Progenitor cell of endocrine pancreas (in vitro differentiated cells): ENCODE measurements at places on chromosomes 11 and 22. TPM values are rescaled to one million over a fixed set of nuclear protein-coding genes. Genes with fewer than 3 reads are reported as not detected.

- DNase-seq = no peak
Measured at GRCh38 chr11:86849679-86850078, 49.3 kb downstream of the PRSS23 start.

- no peak for DNase-seq
Measured at GRCh38 chr11:42329929-42330565, 870.6 kb upstream of the LRRC4C start.

- DNase-seq = no peak
Measured at GRCh38 chr11:74683279-74683871, 47.9 kb downstream of the CHRDL2 start.

GRCh38 chr22:42114721-42115120, 15.9 kb downstream of the CYP2D6 start:
- no peak for DNase-seq

DNA sequence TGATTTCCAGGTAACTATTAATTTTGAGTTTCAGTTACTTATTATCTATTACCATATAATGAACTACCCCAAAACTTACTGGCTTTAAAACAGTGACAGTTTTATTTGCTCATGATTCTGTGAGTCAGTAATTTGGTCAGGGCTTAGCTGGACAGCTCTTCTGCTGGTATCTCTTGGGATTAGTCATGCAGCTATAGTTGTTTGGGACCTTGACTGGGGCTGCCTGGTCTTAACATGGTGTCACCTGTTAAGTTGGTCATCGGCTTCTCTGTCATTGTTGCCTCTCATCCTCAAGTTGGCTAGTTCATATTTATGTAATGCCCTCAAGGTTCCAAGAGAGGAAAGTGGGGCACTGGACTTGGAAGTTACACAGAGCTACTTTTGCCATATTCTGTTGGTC, 177.5 kb downstream of the TMEM135 start:
- DNase-seq = no peak

The DUSP8 gene
- 15.2 and 15.9 TPM in 2 replicates for total RNA-seq

The MRGPRX3 gene
- total RNA-seq = not detected in 2 replicates

The PACSIN3 gene
- 54.1 and 59.6 TPM in 2 replicates for total RNA-seq
